ENCODE measurements at places on chromosomes 3 and 15.

DNA sequence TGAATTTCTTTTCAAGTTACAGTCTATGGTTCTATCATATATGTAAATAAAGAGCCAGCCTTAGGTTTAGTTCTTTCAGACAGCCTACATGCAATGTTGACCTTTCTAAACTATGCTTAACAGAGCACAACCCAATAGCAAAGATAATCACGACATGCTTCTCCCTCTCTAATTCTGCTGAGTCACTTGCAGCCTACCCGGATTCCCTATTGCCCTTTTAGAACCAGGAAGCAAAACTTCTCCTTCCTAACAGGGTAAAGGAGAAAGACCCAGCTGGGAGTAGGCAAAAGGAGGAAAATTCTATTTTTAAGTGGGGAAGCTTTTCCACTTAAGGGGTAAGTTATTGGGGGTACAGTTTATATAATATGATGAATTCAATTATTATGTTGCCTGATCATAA lies 79.3 kb downstream of the SLC7A14 start:
- no peak for DNase-seq

GRCh38 chr3:122754929-122755328 lies 38.7 kb downstream of the HSPBAP1 start:
- no peak for DNase-seq

DNA sequence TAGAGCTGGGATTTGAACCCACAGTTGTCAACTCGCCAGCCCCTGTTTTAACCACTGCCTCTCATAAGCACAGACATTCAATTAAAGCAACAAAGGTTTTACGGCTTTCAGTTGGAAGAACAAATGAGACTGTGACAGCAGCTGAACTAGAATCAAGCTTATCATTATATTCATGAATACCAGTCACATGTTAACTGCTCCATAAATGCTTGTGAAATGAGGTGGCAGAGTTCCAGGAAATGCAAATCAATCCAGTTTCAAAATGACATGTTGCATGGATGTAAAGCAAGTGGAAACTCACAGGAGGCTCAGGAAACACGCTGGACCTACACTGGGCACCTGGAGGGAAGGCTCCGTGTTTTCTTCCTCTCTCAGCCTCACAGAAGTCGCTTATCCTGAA lies 3.9 kb downstream of the GP5 start:
- DNase-seq = no peak

DNA sequence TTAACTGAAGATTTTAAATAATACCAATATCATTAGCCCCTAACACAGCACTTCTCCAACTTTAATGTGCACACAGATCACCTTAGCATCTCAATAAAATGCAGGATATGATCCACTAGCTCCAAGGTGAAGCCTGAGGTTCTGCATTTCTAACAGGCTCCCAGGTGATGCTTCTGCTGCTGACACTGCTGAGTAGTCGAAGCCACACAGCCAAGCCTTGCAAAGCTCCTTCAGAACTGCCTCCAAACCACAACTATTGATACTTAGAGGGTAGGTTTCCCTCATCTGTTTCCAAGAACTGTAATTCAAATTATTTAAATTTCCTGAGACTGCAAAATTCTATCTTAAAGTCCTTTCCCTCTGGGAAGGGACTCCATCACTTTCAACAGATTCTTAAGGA lies 3.9 kb downstream of the RIOX2 start:
- no peak for DNase-seq

GRCh38 chr15:47861111-47861903 lies 144.0 kb downstream of the SEMA6D start:
- DNase-seq = no peak

- DNase-seq = no peak
These were observed 45.4 kb downstream of the TM4SF4 start for GRCh38 chr3:149519912-149520311.

DNA sequence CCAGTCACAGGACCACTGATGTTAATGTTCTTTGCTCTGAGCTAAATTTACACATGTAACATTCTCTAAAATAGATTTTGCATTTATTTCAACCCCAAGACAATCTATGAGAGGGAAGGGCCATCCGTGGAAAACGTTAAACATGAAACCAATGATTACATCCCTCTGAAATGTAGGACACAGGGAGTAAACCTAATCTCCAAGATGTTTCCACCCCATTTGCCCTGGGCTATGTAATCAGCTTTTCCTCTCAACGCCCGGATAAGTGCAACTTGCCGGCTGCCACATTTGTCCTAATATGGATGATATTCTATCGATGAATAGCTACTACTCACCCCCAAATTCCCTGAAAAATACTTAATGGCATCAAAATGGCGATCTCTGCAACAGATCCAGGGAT lies 6.4 kb upstream of the FMN1 start:
- DNase-seq = no peak

GRCh38 chr3:42163622-42164244 lies 72.6 kb downstream of the TRAK1 start:
- no peak for DNase-seq

- no peak for DNase-seq
These were observed 973 bp upstream of the ITPKA start for GRCh38 chr15:41492597-41493204.

DNA sequence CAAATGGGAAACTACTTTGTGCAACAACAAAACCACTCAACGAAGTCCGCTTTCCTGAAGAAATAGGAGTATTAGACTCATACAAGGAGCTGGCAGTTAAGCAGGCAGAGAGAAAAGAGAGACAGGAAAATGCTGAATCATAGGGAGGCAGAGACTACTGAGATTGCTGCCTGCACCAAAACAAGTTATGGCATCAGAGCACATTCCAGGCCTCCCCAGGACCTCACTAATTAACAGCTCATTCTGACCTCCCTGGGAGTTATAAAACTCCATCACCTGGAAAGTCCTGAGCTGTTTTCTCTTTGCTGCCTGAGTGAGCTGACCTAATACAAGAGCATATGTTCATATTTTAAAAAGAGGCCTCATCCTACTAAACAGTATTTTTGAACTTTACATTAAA lies 741.0 kb downstream of the MCTP2 start:
- no peak for DNase-seq

DNA sequence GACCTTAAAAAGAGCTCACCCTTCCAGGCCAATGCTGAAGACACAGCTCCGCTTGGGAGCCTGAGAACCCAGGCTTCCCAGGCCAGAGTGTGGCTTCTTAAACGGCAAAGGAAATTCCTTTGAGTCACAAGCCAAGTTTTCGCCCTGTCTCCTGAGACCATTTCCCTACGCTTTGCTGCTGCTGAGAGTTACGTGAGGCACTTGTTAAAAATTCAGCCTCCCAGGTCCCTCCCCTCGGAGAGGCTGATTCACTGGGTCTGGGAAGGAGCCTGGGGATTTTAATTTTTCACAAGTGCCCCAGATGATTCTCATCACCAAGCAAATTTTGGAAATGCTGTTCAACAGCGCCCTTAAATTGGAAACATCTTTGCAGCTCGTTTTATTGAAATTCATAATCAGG lies 25.5 kb downstream of the RLBP1 start:
- DNase-seq = no peak

GRCh38 chr3:175932586-175932985 lies 1073.5 kb downstream of the NAALADL2 start:
- no peak for DNase-seq

GRCh38 chr3:61600195-61600594 lies 38.8 kb downstream of the PTPRG start:
- no peak for DNase-seq

GRCh38 chr3:150922611-150923010 lies 17.4 kb upstream of the MINDY4B start:
- no peak for DNase-seq

DNA sequence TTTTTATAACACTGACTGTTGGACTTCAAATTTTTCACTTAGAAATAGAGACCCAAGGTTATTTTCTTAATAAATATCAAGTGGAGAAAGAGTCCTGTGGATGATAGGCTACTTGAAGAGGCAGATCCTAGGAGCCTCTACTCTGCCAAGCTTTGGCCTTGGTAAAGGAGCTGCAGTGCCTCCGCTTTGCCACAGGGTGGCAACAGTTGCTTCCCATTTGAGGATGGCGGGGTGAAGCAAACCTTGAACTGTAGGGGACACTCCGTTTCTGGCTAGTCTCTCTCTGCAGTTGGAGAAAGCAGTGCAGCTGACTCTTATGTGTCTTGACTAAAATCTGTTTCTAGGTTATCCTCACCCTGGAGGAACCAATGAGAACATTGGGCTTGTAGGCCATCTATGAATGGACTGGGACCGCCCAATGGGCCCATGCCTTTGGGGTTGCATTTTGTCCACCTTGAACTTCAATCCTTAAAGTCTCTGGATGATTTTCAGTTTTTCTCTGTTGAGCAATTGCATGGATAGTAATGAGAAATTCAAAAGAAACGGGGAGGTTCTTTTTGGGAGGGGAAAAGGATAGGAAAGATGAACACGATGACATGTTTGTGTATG lies 9.8 kb downstream of the SCG5 start:
- DNase-seq = peak; percentile 18

Measured in right renal pelvis (tissue), 4 donors.